ENCODE measurements at places on chromosomes 13 and 19. TPM values are rescaled to one million over a fixed set of nuclear protein-coding genes. Genes with fewer than 3 reads are reported as not detected.

Gene ZNF729
- total RNA-seq, result not detected

Gene FAAP24
- 2.4 TPM for total RNA-seq

Gene LHB
- not detected for total RNA-seq

Gene WASF3
- total RNA-seq, result 19.9 TPM

Gene KCNJ14
- 0.97 TPM for total RNA-seq

Gene TRIM13
- 20.2 TPM for total RNA-seq

Gene MLLT1
- total RNA-seq, result 19.1 TPM

Gene DACT3
- 7.1 TPM for total RNA-seq

Gene TEKTIP1
- total RNA-seq, result not detected

Gene ASF1B
- 7.6 TPM for total RNA-seq

DNA sequence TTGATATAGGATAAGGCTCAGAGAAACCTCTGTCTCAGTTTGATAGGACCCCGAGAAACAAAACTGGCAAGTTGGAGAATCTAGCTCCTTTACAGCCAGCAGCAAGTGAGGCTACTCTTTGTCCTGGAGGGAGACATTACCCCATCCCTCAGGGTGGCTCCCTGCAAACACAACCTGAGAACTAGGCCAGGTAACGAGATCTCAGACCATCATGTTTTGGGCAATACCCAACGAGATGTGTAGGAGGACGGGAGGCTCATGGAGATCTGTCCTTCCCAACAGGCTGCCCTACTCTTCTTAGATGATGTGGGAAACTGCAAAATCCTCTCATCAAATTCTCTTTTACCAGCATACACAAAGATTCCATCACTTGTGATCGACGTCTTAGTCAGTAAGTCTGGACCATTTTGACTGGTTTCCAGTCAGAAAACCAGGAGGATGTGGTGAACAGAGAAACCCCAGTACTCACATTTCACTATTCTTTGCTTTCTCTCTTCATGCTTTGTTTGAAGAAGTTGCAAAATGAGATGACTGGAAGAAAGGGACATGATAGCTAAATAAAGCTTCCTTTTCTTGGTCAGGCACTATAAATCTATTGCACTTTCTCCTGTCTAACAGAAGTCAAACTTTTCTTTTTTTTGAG lies 6.0 kb upstream of the CTU1 start:
- DNase-seq, result no peak

DNA sequence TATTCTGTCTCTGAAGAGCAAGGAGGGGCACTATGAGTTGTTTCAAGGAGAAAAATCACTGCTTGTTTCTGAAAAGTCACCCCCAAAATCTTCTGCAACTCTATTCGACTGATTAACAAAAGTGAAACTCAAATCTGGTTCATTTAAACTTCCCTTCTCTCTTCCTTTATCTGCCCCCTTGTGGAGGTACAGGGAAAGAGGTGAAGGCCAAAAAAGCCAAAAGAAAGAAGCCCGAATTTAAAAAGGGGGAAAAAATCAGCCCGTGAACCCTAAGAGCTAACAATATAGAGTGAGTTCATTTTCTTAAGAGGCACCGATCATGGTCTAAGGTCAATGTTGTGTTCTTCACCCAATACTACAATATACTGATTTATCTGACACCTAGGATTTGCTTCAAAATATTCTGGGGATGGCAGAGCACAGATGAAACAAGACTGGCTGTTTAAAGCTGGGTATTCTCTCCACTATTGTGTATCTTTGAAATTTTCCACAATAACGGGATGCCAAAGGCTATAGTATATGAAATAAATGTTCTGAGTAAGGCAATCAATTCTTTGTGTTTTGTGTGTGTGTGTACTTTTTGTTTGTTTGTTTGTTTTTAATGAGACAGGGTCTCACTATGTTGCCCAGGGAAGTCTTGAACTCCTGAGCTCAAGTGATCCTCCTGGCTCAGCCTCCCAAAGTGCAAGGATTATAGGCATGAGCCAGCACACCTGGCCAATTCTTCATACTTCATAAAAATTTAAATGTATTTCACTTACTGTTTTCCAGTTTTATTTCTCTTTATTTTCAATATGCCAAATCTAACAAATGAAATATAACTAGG lies 55.0 kb upstream of the EEF1AKMT1 start:
- peak; percentile 81 for DNase-seq

DNA sequence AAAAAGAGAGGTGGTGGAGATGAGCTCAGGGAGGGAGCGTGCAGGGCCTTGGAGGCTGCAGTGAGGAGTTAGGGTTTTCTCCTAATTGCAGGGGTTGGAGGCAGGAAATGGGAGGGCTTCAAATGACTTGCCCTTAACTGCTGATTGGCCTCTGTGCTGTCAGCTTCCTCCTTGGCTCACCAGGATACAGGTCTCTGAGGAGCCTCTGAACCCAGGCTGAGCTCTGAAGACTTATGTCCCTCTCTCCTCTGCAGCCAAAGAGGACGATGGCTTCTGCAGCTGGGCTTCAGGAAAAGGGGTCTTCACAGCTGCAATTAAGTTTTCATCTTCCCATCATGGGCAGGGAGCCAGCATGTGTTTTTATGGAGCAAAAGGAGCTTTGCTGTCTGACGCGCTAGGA lies 6.7 kb upstream of the RANBP3 start:
- no peak for DNase-seq

DNA sequence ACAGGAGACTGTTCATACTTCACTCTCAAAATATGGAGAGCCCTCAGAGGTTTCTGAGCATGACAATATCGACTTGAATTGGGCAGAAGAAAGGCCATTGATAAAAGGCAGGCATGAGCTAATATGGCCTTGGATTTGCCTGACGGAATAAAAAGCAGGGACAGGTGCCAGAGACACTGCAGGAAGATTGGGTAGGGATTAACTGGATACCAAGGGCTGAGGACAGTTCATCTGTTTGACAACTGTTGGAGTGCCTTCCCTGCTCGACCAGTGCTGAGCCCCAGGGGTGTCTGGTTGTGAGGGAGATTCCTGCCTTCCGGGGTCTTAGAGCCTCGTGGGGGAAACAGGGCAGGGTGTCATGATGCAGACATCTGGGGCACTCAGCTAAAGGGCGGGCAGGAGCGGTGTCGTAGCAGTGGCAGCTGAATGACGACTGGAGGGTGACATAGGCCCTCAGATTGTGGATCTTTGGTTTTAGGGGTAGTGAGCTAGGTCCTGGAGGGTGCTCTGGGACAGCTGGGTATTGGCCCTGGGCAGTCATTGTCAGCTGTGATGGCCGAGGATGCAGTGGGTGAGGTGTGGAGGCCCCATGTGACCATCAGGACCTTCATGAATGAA lies 12.3 kb downstream of the GATAD2A start:
- no peak for DNase-seq

GRCh38 chr13:111612886-111613285 lies 292.4 kb downstream of the TEX29 start:
- DNase-seq, result no peak

DNA sequence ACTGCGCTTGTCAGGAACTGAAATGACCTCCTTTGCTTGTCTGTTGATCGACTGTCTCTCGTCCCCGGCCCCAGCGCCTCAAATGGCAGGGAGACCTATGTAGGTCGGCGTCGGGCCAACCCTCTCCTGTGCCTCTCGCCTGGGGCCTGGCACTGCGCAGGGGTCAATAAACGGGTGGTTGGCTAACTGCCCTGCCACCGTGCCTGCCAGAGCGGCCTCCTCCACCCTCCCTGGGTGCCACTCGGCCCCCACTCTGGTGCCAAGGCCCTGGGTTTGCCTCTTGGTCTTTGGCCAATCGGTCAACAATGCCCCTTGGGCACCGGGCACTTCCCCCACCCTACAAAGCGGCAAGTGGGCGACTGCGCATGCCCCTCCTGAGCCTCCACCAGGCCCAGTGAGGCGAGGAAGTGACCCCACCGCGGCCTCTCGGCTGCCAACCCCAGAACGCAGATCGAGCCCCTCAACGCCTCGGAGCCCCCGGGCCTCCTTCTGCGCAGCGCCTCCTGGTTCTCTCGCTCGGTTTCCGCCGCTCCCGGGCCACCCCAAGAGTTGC lies 1.1 kb downstream of the KEAP1 start:
- peak; percentile 75 for DNase-seq

DNA sequence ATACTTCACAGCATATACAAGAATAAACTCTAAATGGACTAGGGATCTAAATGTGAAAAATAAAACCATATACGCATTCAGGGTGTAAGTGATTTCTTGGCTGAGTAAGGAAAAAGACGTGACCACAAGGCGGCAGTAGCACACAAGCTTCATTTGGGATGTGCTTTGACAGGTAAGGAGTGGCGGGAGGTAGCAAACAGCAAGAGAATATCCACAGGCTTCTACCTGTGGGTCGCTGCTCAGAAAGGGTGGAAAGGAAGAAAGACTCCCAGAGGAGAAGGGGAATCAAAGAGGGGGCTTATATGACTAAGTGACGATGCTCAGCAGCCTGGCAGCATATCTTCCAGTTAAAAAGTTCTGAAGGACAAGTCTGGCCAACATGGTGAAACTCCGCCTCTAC lies 2.5 kb upstream of the ZNF121 start:
- peak; percentile 66 for DNase-seq

- peak; percentile 85 for DNase-seq
These were observed 21.0 kb downstream of the ZNF114 start for GRCh38 chr19:48290771-48291488.

- DNase-seq, result peak; percentile 50
These were observed 2.5 kb downstream of the LYL1 start for GRCh38 chr19:13100031-13100588.

DNA sequence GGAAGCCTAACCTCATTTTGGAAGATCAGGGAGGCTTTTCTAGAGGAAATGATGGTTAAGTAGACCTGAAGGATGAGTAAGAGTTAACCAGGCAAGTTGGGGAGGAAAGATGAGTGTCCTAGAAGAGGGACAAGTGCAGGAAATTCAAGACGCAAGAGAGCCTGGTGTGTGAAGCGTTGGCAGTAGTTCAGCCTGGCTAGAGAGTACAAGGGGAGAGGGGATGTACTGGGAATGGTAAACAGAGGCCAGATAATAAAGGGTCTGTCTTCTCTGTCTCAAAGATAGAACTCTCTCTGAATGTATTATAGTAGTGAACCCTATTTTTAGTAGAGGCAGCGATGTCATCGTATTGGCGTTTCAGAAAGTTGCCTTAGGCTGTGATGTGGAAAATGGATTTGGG lies 9.7 kb downstream of the DPY19L3 start:
- DNase-seq, result no peak

DNA sequence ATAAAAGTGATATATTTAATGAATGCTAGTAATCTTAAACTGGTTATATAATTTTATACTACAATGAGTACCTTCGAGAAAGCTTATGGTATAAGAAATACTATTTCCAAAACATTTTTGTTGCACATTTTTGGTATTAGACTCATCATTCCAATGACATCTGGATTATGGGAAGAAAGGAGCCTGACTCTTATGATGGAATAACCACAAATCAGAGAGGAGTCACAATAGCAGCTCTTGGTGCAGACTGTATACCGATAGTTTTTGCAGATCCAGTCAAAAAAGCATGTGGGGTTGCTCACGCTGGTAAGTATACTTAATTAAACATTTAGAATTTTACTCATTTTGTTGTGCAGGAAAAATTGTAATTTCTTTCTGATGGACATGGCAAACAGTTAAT lies 3.9 kb downstream of the LACC1 start:
- peak; percentile 50 for DNase-seq

DNA sequence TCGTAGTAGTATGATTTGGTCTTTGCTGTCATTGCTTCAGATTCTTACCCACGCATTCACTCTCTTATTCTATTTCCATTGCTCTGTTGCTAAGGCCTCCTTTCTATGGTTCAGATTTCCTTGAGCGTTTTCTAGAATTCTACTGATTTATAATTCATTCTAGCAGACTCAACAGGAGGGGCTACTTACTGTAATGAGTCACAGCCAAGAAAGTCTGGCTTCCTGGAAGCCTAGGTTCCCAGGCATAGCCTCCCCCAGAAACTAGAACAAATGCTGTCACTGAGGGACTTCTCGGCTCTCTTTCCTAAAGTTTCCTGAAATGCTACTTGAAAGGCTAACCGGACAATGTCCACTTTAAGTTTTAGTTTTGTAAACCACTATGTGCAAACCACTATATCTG lies 47.7 kb upstream of the SPATA13 start:
- no peak for DNase-seq

DNA sequence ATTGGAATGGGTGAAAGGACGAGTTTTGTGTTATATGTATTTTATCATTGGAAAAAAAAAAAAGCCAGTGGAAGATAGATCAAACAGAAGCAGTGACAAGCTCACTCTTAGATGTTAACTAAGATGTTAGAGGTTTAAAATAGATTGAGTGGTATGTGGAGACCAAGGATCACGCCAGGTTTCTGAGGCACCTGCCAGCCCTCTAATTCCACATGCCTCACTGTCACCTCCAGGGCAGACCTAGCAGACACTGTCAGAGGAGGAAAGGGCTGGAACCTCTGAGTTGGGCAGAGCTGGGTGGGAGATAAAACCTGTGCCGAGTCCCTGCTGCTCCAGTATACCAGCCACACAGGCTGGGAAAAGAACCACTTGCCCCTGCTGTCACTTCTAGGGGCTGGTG lies 57.5 kb upstream of the SIAH3 start:
- no peak for DNase-seq

- peak; percentile 58 for DNase-seq
These were observed 5.3 kb upstream of the HCN2 start for GRCh38 chr19:584240-585001.

DNA sequence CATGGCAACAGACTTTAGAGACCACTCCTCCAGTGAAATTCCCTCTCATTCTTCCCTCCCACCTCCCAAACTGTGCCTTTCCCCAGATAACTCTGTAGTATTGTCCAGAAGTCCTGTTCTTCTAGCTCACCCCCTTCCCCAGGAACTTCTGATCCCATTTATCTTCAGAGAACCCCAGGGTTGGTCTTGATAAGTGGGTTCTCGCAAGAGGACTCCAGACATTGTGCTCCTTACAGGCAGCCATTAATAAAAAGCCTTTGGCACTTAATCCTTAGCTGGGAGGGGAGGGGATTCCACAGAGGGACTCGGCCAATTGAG lies 1.9 kb downstream of the LTBP4 start:
- no peak for DNase-seq

GRCh38 chr19:5046339-5047039 lies 77.6 kb downstream of the KDM4B start:
- DNase-seq, result peak; percentile 88

DNA sequence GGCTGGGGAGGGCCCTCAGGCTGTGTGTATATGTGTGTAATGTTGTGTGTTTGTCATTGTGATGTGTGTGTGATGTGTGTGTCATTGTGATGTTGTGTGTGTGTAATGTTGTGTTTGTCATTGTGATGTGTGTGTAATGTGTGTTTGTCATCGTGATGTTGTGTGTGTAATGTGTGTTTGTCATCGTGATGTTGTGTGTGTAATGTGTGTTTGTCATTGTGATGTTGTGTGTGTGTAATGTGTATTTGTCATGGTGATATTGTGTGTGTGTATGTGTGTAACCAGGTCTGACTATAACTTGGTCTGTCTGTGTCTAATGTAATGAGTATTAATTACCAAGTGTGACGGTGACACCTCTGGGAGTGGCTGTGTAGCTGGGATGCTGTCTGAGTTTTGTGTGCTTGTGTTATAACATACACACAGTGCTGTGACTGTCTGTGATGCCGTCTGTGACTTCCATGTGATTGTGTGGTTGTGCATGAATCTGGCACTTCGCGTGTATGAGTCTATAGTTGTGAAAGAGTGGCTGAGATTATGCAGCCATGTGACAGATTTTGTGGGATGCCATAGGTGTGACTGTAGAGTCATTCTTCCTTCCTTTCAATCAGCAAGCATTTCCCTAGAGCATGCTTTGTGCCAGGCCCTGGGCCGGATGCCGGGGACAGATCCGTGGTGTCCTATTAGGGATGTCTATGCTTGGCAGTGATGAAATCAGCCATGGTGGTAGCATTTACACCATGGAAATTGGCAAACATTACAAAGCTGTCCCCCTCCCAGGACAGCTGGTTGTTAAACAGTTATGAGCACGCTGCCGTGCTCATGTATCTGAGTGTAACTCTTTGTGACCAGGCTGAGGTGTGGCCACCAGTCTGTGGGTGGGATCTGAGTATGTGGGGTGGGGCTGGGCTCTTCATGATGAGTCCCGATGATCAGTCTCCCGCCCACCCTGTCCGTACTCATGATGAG lies 6.4 kb downstream of the TNFSF14 start:
- DNase-seq, result peak; percentile 53
